ENCODE measurements at places on chromosomes 1 and 21.
A peak's percentile ranks its signal among the peaks of the same experiment; 100 is the strongest.

DNA sequence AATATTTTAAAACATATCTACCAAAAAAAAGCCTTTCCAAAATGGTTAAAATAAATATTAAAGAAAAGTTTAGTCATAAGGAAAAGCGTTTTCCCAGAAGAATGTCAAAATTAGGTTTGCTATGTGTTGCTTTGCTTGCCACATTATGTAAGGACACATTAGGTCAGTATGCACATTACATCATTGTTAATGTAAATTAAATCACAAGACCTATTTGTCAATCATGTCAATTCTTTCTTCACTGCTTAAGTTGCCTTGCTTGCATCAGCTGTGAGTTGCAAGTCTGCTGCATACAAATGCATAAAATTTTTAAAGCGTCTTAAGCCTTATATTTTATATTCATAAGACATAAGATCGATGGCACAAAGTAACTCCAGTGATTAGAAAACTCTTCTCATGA lies 448.9 kb downstream of the PCP4 start:
- no peak for DNase-seq

- DNase-seq: no peak
These were observed 472.0 kb downstream of the CAMTA1 start for GRCh38 chr1:7257225-7257624.

DNA sequence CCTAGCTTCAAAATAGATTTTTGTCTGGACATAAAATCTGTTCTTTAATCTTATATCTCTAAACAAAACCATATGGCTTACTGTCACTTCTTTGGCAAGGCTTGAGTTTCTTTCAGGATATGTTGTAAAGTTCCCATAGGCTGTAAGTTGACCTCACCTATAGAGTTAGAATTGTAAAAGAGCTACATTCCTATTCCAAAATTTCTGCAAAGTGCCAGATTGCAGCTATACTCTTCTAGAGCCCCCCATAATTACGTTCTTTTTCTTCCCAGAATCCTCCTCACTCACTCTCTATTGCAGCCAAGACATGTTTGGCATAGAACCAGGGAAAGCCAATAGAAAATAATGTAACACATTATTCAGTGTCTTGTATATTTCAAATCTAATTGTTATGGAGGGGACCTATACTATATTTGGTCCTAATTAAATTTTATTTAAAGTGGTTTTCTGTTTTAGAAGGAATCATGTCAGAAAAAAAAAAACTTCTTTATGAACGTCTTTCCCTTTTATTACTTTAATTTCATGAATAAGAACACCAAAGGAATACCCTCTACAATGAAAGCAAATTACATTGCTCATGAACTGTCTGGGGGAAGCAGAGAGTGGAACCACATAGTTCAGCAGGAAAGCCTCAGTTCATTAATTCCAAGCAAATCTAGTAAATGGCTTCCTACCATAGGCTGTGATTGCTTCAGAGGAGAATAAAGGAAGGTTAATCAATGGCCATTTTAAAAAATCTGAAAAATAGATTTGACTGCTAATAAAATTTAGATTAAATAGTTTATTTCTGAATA lies 22.3 kb downstream of the CTTNBP2NL start:
- DNase-seq: no peak

- DNase-seq: no peak
These were observed 68.2 kb upstream of the OLIG2 start for GRCh38 chr21:32957545-32957944.

- peak; percentile 68 for DNase-seq
These were observed 3.9 kb downstream of the RCC1 start for GRCh38 chr1:28509705-28510272.

- DNase-seq: no peak
These were observed 109.8 kb downstream of the ELAVL4 start for GRCh38 chr1:50218344-50219120.

GRCh38 chr1:94962409-94963265 lies 35.7 kb upstream of the CNN3 start:
- DNase-seq: peak; percentile 53

DNA sequence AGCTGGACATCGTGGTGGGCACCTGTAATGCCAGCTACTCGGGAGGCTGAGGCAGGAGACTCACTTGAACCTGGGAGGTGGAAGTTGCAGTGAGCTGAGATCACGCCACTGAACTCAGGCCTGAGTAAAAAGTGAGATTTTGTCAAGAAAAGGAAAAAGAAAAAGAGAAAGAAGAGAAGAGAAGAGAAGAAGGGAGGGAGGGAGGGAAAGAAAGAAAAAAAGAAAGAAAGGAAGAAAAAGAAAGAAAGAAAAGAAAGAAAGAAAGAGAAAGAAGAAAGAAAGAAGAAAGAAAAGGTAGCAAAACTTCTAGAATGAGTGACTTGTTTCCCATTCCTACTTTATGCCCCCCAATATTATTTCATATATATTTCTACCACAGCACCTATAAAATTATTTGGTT lies 98.8 kb downstream of the UBE2U start:
- no peak for DNase-seq

- no peak for DNase-seq
These were observed 9.1 kb downstream of the CELA2A start for GRCh38 chr1:15465674-15466073.

GRCh38 chr1:203569490-203570318 lies 56.9 kb upstream of the ATP2B4 start:
- no peak for DNase-seq

- no peak for DNase-seq
These were observed 18.8 kb downstream of the QSOX1 start for GRCh38 chr1:180173451-180173850.

DNA sequence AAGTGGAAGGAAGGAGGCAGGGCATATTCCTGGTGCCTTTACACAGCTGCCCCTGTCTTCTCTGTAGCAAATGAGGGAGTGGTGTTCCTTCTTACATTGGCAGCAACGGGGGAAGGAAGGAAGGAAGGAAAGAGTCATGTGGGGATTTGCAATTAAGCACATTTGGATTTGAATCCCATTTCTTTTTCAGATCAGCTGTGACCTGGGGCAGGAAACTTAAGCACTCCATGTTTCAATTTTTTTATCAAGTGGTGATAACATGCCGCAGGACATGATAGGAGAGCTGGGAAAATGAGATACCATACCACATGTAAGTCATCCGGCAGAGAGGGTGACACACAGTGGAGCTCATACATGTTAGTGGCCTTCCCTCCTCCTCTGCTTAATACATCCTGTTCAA lies 186.8 kb downstream of the APP start:
- no peak for DNase-seq

DNA sequence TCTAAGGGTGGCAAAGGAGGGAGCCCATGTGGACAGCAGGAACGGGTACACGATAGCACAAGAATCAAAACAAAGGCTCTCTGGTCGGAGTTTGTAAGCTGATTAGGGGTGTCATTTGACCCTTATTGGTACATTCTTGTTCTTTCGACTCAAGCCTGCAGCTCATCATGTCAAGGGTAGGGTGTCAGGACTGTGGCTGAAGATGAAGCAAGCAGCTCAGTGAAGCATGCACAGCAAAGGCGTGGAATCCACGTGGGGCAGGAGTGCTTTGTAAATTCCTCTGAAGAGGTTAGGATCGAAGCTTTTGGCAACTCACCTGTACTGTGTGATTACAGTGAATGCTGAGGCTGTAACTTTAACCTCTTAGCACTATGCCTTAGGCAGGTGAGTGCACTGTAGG lies 4.7 kb upstream of the ABCB10 start:
- DNase-seq: no peak

- no peak for DNase-seq
These were observed 42.6 kb downstream of the EYA3 start for GRCh38 chr1:28045777-28046176.

- DNase-seq: no peak
These were observed 87.7 kb upstream of the TNFSF4 start for GRCh38 chr1:173294843-173295242.

DNA sequence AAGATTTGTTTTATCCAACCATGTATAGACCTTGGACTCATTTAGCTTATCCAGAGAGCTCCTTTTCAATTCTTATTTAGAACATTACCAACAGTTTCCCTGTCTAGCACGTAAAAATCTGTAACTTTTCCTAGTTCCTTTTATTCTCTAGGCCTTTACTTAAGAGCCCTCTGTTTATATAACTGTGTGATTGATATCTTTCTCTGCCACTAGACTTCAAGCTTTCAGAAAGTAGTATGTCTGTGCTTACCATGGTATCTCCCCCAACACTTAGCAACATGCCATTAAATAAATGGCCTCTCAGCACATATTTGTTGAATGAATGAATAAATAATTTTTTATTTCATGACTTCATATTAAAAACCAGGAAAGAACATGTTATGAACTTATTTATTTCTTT lies 209.4 kb downstream of the PTPRC start:
- no peak for DNase-seq

DNA sequence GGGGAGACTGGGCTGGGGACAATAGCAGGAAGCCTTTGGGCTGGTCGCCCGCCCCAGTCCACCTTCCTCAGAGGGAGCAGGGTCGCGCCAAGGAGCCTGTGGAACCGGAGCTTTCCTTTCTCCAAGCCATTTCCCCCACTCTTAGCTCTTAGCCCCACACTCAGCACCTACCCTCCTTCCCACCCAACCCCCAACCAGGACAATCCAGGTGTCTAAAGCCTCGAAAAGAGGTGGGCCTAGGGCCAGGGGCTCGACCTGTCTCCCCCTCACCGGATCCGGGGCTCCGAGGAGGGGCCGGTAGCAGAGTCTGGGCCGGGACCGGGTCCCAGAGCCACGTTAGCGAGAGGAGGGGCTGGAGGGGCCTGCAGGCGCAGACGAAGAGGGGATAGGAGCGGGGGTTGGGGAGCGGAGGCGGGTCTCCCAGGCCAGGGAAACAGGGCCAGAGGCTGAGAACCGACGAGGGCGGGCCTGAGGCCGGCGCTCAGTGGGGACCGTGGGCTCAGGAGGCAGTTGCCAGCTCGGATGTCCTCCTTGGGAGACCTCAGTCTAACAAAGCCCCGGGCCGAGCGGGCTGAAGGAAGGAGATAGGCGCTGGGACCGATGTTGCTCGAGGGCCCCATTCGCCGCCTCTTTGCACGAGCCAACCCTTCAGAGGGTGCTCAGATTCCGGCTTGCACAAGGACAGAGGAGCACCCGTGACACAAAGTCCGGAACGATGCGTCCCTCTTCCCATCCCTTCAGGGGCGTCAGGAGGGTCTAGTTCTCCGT lies 943 bp downstream of the SEMA6C start:
- DNase-seq: no peak

GRCh38 chr1:11147197-11147770 lies 41.9 kb upstream of the ANGPTL7 start:
- DNase-seq: no peak

- DNase-seq: no peak
These were observed 4.4 kb upstream of the GBP4 start for GRCh38 chr1:89203166-89203565.

DNA sequence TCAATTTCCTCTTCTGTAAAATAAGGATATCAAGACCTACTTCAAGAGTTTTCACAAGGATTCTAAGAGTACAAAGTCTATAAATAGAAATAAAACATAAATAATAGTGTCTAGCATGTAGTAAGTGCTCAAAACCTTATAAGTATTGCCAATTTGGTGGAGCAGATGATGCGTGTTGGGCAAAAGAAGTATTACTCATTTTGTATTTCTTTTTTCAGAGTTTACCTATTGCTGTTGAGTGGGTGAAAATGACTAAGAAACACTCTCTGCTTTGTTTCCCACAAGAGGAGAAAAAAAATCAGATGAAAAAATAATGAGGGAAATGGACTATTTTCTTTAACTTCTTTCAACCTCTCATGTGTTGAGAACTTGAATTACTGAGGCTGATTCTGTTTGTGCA lies 103.3 kb upstream of the KCNK2 start:
- no peak for DNase-seq

DNA sequence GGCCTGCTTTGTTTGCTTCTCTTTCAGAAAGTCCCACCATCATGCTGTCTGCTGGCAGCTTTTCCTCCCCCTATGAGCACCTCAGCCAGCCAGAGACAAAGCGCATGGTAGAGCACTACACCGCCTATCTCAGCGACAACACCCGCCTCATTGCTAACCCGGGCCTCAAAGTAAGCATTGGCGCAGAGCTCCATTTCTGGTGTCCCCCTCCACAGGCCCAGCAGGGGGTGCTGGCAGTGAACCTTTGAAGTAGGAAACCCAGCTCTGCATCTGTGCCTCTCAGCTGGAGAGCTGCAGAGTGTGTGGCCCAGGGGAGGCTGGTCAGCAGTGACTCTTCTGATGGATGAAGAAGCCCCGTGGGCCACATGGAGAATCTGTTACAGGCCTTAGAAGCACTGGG lies 81.2 kb upstream of the RAVER2 start:
- DNase-seq: peak; percentile 18

DNA sequence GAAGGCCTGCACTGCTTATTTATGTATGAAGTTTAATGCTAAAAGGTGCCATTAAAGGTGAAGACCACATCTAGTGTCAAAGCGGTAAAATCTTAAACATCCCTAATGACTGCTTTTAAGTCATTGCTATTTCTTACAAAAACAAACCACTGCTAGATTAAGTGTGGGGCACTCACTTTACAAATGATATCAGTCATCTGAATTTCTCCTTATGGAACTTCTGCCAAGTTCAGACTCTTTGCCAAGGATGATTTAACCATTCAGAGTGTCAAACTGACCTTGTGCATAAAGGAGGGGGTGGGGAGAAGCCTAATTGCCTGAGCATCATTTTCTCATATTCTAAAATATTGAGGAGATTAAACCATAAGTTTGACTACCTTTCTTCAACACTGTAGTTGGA lies 271.5 kb downstream of the TGFB2 start:
- DNase-seq: no peak

DNA sequence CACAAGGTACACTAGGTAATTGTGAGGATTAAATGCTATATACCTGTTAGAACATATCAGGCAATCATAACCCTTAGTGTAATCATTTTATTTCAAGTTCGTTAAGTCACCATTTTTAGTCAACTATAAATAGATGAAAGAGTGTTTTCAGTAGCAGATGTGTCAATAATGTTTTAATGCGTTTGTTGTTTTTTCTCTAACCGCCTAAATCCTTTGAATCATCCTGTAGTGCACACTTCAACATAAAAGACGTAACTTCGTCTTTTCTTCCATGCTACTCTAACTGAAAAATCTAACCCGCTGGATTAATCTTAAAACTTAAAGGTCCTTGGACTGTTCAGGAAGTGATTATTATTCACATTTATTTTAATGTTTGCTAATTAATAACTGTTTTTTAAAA lies 7.2 kb upstream of the LBR start:
- no peak for DNase-seq

- DNase-seq: no peak
These were observed 7.4 kb downstream of the ZNF496 start for GRCh38 chr1:247324204-247324787.

- DNase-seq: no peak
These were observed 22.2 kb upstream of the EIF4G3 start for GRCh38 chr1:21198929-21199328.

DNA sequence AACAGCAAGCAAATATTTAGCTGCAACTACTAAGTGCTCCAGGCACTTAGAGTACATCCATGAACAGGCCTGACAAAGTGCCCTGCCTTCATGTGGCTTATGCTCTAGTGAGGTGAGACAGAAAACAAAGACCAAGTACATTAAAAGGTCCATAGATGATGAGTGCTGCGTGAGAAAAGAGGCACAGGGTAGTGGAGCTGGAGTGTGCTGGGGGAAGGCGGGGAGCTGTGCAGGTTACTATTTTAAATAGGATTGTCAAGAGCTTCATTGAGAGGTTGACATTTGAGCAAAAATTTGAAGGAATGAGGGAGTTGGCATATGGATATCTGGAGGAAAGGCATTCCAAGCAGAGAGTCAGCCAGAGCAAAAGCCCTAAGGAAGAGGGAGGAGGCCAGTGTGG lies 29.3 kb upstream of the RXRG start:
- no peak for DNase-seq

- DNase-seq: no peak
These were observed 141.3 kb downstream of the SPATA46 start for GRCh38 chr1:162235241-162235800.

Data from activated CD4-positive, alpha-beta T cell treated with anti-CD3 and anti-CD28 coated beads, Interleukin-2, amount 50 U/mL, for 16 hours (primary cell).